CD8-positive, alpha-beta memory T cell (primary cell): ENCODE measurements at places on chromosomes 3 and 15. TPM values are rescaled to one million over a fixed set of nuclear protein-coding genes. Genes with fewer than 3 reads are reported as not detected.

DOCK3 gene
- total RNA-seq: 2.0 TPM

GRCh38 chr3:156646958-156647357, 27.4 kb upstream of the TIPARP start:
- no peak for DNase-seq

- peak; percentile 2 for DNase-seq
Measured at GRCh38 chr15:65132878-65133547, 595 bp downstream of the PDCD7 start.

DNA sequence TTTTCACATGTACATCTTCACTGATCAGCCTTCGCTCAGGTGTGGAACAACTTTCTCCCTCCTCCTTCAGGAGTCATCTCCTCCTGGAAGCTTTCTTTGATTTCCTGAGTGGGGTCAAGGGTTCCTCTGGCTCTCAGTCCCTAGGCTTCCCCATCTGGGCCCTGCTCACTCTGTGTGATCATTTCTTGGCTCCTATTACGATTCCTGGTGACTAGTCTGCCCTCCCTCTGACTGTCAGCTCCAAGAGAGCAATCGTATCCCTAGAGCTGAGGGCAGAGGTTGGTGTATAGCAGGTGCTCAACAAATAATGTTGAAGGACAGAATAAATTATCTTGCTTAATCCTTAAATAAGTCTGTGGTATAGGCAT, 15.3 kb upstream of the PRKCD start:
- no peak for DNase-seq

GRCh38 chr3:188124184-188124583, 29.8 kb upstream of the LPP start:
- no peak for DNase-seq

DNA sequence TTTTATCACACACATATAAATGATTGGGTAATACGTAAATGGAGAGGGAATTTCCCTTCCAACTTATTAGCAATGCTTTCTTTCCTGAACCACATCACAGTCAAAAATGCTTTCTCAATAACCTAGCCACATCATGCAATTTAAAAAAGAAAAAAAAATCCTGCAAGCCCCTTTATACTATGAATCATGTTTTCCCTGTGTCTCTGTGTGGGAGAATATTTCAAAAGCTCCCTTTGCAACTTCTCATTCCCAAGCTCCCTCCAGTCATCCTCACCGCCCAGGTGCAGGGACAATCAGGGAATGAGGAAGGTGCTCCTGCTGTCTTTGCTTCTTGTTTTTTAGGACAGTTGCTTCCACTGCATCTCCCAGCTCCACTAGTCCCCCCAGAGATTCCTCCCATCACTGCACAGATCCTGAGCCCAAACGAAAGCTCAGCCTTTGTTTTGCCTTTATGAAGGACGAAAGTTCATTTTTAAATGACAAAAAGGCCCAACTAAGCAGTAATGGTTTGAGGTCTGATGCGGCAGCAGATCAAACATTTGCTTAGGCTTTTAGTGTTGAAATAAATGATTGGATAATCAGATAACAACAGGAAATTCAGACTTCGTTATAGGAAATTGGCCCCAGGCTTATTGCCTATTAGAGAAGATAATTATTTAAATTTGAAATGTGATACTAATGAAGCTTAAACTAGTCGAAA, 47.8 kb upstream of the ADGRG7 start:
- no peak for DNase-seq

FURIN gene
- 124 TPM for total RNA-seq

- no peak for DNase-seq
Measured at GRCh38 chr15:67945951-67946700, 106.3 kb upstream of the RNU6-1 start.

DNA sequence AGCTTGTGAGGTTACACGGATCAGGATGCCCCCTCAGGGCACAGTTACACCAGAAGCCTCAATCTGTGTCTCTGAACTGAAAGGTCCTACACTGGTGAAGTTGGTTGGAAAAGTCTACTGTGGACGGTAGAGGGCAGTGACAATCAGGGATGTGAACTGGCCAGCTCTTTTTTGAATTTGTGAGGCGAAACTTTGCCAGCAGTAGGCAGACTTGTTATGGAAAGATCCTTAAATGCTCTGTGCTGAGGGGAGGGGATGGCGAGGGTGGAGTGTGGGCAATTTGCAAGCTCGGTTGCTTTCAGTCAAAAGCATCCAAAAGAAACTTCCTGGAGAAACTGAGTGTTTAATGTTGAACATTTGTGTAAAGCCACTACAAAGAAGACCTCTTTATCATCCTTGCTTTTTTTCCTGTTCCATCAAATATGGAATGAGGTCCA, 127.4 kb upstream of the ABHD17C start:
- DNase-seq: no peak

GRCh38 chr15:25060472-25060803, 105.7 kb downstream of the SNRPN start:
- DNase-seq: no peak

DNA sequence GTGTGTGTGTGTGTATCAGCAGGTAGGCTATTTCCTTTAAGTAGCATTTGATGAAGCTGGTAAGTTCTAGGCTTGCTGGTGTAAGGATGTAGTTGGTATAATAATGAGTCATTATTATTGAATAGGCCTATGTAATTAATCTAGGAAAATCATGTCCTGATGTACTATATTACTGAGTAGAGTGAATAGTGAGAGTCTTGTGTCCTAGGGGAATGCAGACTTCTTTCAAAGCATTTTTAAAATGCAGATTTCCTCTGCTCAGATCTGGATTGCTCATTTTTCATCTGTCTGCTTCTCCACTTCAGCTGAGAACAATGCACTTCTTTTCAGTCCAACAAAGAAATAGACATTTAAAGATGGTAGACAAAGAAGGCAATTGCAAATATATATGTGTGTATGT, 434.2 kb upstream of the ONECUT1 start:
- no peak for DNase-seq

DNASE1L3 gene
- total RNA-seq: not detected

GPR62 gene
- not detected for total RNA-seq
